LHCN-M2 (cell line): ENCODE measurements at places on chromosomes 2 and 18.

GRCh38 chr2:201901786-201902185 is 95.4 kb downstream of the CDK15 start:
- no peak for DNase-seq

DNA sequence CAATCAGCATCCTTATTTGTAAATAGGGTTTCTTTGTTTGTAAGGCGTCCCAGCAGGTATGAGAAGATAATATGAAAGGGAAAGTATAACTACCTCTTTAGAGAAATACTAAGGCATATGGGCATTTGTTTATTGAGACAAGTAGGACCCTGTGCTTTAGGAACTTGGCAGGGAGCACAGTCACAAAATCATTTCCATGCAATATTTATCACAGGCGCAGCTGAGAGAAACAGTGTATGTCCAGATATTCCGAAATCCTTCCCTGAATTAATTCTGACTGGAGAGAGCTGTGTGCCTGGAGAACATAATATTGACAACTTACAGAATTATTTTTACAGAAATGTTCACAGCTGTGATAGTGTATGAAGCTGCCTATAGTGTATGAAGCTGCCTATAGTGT is 416.7 kb downstream of the THSD7B start:
- no peak for DNase-seq

- DNase-seq: no peak
Measured at GRCh38 chr2:240591226-240591625, 4.7 kb downstream of the CAPN10 start.

DNA sequence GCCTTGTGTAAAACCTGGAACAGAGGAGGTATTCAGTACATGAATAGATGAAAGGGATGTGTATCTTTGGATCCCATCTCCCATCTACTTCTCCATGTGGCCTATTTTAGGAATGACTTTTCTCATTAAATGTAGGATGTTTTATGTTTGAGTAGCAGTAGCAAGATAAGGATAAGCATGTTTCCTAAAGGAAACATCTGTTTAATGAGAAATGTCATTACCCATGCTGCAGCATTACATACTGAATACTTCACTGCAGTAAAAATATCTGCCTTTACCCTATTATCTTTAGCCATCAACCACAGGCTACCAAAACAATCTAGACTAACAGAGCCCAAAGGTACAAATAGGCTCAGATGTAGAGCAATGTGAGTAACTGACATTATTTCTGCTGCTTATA is 419.2 kb upstream of the CYRIA start:
- no peak for DNase-seq

- peak; percentile 62 for DNase-seq
Measured at GRCh38 chr2:142857256-142858164, 20.0 kb upstream of the KYNU start.

DNA sequence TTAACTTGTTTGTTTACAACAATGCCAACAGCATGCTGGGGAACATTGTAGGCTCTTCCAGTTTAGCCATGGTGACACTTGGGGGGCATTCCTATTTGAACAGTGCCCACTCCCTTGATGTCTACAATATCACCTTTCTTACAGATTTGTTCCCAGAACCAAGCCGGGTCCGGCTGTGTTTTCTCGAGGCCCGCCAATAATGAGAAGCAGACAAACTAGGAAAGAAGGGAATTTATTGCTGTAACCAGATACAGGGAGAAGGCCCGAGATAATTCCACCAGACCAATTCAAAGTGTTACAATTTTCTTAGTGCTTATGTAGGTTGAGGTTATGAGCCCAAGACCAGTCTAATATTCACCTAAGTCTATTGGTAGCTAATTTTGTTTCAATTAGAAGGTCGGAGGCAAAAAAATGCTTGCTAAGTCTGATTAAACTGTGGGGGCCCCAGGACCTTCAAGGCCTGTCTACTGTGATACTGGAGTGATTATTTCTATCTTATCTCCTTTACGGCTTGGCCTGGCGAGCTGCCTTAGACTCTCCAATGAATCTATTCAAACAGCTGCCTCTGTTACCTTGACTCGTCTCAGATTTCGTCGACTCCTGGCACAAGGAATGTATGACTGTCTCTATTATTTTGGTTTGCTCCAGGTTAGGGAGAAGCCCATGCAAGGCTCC is 59.1 kb upstream of the PSME4 start:
- no peak for DNase-seq

DNA sequence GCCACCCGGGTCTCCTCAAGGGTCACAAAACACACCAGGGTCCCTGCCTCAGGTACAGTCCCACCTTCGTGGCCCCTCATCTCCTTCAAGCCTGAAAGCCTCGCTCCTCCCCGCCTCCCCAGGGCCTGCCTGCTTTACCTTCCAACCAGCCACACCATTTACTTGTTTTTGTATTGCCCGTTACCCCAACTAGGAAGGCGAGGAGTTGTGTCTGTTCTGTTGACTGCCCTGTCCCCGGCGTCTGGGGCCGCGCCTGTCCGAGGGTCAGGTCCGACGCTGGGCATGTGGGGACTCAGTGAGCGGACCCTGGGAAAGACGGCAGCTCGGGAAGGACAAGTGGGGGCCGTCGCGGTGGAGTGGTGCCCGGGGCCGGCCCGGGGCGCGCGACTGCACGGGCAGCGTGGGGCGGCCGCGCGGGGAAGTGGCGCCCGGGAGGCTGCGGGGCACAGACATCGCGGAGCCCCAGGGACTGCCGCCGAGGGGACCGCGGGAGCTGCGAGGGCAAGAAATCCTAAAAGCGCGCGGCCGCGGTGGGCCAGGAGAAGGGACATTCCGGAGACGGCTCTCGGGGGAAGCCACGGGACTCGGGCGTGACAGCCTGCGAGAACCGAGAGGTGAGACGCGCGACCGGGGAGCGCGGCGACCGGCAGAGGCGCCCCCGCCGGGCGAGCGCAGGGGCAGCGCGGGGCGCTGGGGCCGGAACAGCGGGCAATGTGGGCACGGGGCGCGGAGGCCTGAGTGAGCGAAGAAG is 797 bp upstream of the GRHL1 start:
- no peak for DNase-seq

- DNase-seq: no peak
Measured at GRCh38 chr2:169702996-169703395, 8.7 kb downstream of the PHOSPHO2 start.

DNA sequence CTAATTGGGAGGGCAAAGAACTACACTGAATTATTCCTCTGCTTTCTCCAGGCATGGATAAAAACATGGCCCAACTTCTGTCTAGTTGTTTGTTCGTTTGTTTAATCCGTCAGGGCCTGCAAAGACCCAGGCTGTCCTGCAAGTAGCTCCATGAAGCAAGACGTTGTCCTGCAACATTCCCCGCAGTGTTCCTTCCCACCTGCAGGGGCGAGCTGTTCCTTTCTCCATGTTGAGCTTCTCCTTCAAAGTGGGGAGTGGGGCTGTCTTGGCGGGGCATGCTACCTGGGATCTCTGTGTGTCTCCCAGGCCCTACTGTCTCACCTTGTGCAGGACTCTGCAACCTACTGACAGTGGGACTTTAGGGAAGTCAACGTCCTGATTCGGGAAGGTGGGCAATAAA is 264.0 kb upstream of the SMIM21 start:
- DNase-seq: no peak
